ENCODE measurements at places on chromosomes 6 and 20.

DNA sequence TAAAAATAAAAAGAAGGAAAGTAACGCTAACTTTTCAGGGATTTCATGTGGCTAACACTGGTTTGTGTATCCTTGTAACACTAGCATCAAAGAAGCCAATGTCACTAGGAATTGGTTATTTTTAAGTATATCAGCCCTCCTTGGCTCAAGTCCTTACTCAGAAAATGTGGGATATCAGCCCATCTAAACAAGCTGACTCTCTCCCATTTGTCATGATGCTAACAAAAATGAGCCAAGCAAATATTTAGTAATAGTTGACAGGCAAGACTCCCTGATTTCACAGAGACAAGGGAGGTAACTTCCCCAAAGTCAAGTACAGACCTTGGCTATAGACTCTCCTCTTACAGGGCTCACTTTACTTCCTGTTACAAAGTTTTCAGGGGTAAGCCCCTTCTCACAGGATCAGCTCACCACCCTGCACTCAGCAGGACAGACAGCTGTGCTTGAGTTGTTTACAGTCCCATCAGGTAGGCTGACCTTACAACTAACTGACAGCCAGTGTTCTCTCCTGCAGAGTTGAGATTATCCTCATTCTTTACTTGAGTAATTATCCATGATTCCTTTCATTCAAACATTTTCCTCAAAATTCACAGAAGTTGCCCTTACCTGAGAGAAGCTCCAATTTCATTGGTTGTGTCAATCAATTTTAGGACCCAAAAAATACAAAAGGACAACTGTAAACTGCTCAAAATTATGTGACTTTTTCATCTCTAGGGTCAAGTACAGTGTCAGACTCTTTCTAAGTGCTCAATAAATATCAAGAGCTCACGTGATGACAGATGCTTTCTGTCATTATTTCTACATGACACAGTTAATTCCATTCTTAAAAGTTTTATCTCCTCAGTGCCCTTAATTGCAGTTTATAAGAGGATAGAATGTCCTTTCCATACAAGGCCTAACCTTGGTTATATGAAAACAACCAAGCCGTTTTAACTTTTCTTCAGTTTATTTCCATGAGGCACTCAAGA, 38.1 kb upstream of the BMP5 start:
- DNase-seq = no peak

DNA sequence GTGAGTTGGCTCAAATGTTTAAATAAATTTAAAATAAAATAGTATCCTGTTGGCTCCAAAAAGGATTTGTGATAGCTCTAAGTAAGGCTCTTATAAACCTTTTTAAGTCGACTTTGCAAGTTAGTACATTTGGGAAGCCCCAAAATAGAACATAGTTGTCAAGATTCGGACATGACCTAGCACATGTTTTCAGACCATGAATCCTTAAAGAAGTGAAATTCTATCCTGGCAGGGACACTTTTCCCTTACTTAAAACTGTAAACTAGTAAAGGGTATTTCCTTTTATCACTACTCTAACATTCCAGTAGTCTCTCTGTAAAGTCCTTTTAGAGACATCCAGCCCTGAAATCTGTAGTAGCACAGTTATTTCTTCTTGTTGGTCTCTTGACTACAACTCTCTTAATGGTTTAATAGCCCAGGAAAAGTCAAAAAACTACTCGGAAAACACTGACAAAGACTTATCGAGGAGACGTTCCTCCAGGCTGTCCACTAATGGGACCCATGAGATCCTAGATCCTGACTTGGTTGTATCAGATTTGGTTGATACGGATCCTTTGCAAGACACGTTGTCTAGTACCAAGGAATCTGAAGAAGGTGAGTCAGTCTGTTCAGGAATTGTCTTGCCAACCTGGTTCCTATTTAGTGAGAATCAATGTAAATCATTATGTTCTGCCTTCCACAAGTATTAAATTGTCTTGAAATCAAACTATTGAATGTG, 83.6 kb downstream of the SCAND1 start:
- DNase-seq = no peak

DNA sequence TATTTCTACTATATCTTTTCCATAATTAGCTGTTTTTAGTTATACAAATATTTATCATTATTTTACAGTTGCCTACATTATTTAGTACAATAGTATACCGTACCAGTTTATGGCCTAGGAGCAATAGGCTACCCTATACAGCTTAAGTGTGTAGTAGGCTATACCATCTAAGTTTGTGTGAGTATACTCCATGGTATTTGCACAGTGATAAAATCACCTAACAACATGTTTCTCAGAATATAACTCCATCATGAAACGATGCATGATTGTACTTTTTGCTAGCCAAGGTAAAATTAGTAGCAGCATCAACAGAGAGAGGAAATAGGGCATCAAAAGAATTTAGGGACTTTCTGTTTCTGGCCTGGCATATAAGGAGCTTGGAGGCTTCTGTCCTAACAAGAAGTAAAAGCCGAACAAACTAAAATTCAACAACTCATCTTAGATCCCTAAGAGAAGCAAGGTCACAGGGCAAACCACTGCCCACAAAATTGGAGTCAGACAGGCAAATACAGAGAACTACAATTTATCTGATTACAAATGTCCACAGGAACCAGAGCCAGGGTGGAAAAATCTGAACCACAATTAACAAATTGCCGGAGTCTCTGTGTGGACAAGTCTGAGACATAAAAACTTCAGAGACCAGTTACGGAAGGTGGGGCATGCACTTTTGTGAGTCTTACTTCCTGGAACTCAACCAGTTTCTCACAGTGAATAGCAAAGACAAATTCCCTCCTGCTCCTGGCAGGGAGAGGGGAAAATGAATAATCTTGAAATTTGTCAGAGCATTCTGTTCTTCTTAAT, 671.4 kb downstream of the RFPL4B start:
- no peak for DNase-seq

- no peak for DNase-seq
Observed at GRCh38 chr6:108228416-108228815, 32.4 kb downstream of the SNX3 start.

GRCh38 chr6:111409430-111409829, 73.6 kb downstream of the REV3L start:
- DNase-seq = no peak

DNA sequence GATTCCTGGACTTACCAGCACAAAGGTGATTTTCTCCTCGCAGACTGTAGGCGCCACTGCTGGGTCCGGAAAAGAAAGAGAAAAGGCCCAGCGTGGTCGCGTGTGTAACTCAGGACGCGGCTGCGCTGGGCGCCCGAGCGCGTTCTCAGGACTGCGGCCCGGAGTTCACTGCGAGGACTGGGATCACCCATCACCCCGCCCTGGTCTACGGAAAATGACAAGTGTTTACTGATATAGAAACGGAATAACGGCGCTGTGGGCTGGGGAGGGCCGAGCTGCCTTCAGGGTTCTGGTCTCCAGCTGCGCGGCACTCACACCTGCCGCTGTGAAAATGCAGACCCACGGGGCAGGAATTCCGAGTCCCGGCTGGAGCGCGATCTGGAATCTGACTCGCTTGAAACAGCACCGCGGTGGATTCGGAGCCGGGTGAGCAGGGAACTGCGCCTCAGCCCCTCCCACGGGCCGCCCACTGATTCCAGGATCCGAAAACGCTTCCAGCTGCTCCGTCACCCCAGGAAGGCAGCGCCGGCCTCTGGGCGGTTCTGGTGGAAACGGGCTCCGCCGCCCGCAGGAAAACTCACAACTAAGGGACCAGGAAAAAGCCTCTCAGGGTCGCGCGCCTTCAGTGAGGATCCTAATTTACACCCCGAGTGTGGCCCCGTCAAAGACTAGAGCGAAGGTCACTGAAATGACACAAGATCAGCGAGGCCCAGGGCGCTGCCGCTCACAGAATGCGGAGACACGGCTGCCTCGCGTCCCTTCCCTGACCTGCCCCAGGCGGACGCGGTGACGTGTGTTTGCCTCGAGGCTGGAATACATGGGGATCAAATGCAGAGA, 34.5 kb downstream of the HLA-A start:
- DNase-seq = peak; percentile 45

DNA sequence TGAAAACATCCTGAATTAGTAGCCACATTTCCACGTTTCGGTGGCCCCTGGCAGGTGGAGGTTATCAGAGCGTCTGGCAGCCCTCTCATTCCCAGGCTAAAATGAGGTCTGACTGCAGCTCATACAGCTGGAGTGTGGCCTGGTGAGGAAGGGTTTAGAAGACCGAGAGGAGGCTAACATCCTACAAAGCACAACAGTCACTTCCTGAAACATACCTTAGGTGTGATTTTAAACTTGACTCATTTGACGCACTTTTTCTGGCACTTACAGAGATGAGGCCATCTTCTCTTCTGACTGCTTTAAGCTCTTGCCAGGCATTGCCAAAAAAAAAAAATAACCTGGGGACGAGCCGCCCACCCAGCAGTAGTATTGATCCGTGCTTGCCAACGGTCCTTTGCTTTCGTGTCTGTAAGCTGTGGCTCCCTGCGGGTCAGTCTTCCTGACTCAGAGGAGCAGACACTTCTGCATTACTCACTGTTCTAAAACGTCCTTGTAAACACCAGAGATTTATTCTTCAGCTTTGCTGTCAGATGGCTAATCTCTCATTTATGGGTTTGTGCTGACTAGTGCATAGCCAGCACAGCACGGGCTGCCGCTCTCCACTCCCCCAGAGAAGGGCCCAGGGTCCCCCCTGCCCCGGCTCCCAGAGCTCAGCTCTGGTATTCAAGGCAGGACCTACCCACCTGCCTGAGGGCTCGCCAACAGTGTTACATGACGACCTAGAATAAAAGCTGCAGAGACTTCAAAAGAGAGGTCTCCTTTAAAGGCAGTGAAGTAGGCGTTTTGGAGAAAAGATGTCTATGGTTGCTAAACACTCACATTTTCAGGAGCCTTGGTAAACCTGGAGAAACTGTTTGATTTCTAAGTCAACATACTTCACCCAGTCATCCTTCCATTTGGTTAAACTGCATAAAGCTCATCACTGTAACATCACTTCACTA, 78.5 kb upstream of the FRMD1 start:
- no peak for DNase-seq

- DNase-seq = no peak
Observed at GRCh38 chr6:39300739-39301138, 13.5 kb downstream of the KCNK17 start.

GRCh38 chr6:1087154-1087843, 224.6 kb upstream of the FOXQ1 start:
- no peak for DNase-seq

- no peak for DNase-seq
Observed at GRCh38 chr6:72916298-72916697, 294.4 kb downstream of the KCNQ5 start.

GRCh38 chr6:100670056-100670455, 205.3 kb upstream of the SIM1 start:
- DNase-seq = no peak

GRCh38 chr20:52783769-52784168, 188.4 kb upstream of the TSHZ2 start:
- no peak for DNase-seq

- no peak for DNase-seq
Observed at GRCh38 chr6:109097661-109098060, 2.4 kb downstream of the CEP57L1 start.

GRCh38 chr6:41288030-41288753, 1.7 kb upstream of the TREM1 start:
- no peak for DNase-seq

GRCh38 chr6:46734867-46735719, at the start of gene PLA2G7:
Gene PLA2G7 (minus strand): TSS chr6:46735375. CDS start chr6:46722891, 12,484 bp downstream.
- DNase-seq = no peak

- DNase-seq = no peak
Observed at GRCh38 chr6:32173051-32173727, 2.7 kb downstream of the AGPAT1 start.

GRCh38 chr6:35477028-35477427, 8.8 kb downstream of the RPL10A start:
- DNase-seq = no peak

DNA sequence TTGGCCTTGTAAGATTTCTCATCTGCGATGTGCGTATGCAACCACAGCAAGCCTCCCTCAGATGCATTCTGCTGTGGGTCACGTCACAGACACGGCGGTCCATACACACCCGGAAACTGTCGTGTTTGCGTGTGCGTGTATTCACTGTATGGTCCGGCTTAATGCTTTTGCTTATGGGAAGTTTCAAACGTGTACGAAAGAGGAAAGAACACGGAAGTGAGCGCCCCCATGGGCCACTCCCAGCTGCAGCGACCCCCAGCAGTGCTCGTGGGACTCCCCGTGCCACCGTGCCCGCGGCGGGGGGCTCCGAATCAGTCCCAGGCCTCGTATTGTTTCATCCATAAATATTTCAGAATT, 10.2 kb downstream of the DLL1 start:
- no peak for DNase-seq

DNA sequence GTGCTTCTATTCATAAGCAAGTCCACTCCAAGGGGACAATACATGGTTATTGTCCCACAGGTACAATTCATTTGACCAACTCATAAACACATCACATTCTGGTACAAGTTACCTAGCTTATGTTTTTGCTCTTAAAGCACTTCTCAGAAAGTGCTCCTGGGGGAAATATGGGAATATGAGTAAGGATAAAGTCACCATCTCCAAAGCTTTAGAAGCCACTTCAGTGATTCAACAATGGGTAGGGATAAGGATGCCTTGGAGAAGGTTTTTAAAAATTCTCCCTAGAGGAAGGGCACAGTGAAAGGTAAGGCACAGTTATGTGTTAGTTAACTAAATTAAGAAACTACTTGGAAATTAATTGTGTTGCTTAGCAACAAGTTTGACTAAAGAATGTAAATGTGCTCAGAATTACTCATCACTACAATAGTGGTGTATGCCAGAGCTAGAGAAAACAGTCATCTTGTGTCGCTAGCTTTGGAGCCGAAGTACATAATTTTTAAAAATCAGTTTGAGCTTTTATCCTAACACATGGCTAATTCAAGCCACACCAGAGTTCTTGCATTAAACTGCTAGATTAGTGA, 39.5 kb upstream of the LAMP5 start:
- DNase-seq = no peak

- no peak for DNase-seq
Observed at GRCh38 chr20:1924910-1925861, 30.0 kb downstream of the SIRPA start.

DNA sequence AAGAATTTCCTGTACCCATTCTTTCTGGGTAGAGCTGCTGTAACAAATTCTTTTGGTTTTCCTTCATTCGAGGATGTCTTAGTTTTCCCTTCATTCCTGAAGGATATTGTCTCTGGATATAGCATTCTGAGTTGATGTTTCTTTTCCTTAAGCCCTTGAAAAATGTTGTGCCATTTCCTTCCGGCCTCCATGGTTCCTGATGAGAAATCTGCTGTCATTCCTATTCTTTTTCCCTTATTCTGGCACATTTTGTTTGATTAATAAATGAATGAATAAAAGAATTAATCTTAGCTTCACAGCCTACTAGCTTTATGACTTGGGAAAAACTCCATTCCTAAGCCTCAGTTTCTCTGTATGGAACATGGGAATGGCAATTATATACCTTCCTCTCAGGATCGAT, 173.1 kb downstream of the EYA2 start:
- DNase-seq = no peak

DNA sequence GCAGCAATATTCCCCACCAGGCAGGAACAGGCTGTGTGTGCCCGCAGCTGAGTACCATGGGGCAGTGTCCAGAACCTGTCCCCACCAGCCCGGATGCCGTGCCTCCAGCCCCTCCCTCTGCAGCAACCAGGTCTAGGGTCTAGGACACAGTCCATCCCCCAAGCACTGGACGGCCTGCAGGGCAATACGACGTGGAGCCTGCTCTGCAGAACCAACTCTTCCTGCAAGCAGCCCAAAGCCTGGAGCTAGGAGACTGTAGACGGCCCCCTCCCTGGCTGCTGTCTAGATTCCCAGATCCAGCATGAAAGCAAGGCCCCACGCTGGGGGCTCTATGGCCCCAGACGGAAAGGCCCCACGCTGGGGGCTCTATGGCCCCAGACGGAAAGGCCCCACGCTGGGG, 128.2 kb upstream of the AFDN start:
- no peak for DNase-seq
